MCF 10A (cell line): ENCODE measurements at places on chromosomes 1 and 21.

- no peak for DNase-seq
Observed at GRCh38 chr1:31759298-31760023, 4.7 kb downstream of the ADGRB2 start.

- peak; percentile 100 for DNase-seq
Observed at GRCh38 chr1:154972517-154973343, 1.8 kb upstream of the CKS1B start.

GRCh38 chr1:209567698-209568175, 15.8 kb upstream of the CAMK1G start:
- peak; percentile 74 for DNase-seq

GRCh38 chr21:16372586-16372985, 642.8 kb downstream of the USP25 start:
- no peak for DNase-seq

DNA sequence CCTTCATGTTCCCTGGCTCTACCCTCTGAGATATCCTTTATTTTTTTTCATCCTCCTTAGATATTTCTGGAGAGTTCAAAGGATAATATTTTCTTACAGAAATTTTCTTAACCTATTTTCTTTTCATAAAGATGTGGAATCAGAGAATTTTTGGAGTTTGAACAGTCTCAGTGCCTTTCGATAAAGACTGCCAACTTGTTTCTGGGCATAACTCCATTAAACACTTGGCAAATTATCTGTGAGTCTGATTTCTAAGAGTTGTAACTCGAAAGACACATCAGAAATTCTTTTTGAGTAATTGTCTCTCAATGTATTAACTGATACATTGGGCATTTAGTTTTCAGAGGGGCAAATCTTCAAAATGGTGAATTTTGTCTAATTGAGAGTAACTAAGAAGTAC, 1255.6 kb downstream of the NCAM2 start:
- no peak for DNase-seq

- DNase-seq, result no peak
Observed at GRCh38 chr1:196178083-196178635, 430.1 kb downstream of the KCNT2 start.

GRCh38 chr1:81681114-81681513, 119.6 kb upstream of the ADGRL2 start:
- DNase-seq, result no peak

DNA sequence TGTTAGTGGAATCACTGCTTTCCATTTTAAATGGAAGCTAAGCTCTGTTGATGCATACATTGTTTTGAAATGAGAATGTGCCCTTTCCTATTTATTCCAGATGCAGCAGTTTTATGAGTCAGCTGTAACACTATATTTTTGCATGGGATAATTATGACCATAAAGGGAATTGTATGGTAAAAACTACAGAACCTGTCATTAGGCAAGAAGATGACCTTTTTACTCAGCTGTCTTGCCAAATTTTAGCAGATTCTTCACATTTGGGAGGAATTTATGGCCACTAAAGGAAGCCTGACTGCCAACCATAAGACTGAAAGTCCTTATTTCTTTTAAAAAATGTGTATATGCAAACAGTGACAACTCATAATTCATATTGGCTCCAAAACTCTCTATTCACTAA, 356.3 kb upstream of the PRMT6 start:
- DNase-seq, result peak; percentile 8

DNA sequence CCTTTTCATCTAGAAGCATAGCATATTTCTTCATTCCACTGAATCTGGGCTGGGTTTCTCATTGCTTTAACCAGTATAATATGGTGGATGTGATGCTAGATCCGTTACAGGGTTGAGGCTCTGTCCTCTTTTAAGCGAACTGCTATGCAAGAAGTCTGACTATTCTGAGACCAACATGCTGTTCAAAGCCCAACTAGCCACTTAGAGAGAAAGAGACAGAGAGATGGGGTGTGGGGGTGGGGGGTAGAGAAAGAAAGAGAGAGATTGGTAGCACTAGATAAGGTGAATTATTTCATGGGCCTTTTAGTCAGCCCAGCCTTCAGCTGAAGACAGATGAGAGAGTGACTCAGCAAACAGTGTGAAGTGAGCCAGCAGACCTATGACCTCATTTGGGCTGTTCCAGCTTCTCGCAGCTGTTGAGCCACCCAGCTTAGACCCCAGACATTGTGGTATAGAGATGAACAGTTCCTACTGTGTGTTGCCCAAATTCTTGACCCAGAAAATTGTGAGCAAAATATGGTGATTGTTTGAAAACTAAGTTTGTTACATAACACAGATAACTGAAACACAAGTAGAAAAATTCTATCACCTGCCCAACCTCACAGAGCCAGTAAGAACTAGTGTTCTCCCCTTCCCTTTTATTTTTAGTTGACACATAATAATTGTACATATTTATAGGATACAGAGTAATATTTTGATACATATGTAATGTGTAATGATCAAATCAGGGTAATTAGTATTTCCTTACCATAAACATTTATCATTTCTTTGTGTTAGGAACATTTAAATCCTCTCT, 40.7 kb upstream of the PRKACB start:
- DNase-seq, result peak; percentile 77

DNA sequence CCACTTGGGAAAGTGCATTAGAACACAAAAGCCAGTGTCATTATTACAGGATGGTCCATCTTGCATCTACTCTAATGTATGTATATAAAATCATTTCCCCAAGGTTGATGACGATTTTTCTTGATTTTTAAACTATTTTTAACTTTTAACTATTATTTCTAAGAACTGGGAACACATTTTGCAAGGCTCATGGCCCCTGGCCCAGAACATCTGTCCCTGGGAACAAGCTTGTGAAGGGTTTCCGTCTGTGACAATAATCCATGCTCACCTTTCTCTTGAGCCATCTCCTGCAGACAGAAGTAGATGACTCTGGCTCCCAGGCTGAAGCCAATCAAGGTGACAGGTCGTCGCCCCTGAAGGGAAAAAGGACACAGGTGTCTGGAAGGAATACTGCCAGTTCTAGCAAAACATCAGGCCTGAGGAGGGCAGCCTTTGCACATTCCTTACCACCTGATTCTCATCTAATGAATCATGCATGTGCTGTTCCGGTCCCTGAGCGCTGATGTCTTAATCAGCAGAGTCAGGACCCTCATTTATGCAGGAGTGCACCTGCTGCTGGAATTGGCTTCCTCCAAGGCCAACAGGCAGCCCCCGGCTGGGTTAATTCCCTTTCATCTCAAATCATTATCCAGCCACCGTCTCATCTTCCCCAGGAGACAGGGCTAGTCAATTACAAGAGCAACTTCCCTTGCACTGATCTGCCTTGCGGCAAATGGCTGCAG, 62.5 kb downstream of the TMCO4 start:
- peak; percentile 50 for DNase-seq

DNA sequence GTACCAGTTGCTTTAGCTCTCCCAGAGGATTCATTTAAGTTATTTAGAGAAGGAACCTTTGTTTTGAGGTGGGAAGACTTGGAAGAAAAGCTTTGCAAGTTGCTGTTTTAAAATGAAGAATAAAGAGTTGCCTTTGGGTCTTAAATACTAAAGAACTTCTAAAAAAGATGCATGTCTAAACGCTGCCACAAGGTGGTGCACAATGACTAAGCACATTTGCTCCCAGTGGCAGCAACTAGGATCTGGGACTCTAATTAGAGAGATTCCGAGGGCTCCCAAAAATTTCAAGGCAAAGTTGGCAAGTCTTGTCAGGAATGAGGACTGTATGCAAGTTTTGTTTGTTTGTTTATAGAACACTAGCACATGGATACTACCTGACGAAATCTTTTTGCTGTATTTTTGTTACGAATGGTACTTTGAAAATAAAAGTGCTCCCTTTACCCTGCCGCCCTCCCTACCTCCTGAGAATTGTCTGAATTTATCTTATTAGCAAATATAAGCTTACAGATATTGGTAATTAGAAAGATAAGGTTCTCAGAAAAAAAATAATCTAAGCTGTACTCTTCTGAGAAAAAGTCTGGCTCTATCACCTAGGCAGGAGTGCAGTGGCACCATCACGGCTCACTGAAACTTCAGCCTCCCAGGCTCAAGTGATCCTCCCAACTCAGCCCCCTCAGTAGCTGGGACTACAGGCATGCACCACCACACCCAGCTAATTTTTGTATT, 121.8 kb downstream of the HFM1 start:
- peak; percentile 75 for DNase-seq

- DNase-seq, result no peak
Observed at GRCh38 chr1:236039740-236040685, 24.9 kb downstream of the NID1 start.
